Right lobe of liver (tissue), 6 donors: ENCODE measurements at places on chromosomes 11 and 22.

GRCh38 chr11:67309661-67310061 lies 6.3 kb downstream of the SSH3 start:
- no peak for DNase-seq

GRCh38 chr22:50016308-50016987 lies 3.9 kb upstream of the IL17REL start:
- no peak for DNase-seq

DNA sequence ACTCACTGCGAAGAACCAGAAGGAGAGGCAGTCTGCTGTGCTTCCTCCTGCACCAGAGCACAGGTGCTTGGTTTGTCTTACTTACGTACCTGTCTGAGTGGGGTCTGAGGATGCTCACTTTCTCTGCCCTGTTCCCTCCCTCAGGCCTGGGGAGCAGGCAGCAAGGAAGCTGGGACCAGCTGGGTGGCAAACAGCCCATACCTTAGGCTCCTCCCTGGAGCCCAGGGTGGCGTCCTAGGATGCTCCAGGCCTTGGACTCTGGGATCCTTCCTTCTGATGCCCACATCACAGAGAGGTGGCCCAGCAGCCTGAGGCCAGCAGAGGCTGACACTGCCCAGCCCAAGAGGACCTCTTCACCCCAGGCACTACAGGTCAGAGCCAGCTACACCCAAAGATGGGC lies 593.2 kb downstream of the BRD1 start:
- DNase-seq = no peak

GRCh38 chr11:107998761-107999160 lies 9.9 kb upstream of the CUL5 start:
- no peak for DNase-seq

GRCh38 chr11:11672789-11673188 lies 51.0 kb upstream of the GALNT18 start:
- no peak for DNase-seq

DNA sequence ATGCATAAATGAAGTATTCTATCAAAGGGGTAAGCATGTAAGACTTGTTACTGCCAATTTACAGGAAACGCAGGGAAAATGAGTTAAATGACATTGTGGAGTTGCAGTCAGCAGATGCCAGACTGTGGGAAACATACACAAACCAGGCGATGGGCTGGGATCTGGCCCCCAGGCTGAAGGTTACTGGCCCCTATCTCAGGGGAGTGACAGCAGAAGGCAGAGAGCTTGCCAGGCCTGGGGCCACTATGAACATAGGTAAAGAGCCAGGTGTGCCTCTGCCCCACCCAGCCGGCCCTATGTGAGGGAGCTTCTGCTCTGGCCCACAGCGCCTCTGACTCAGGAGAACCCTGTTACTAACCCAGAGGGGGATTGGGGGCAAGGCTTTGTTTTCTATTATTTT lies 26.1 kb upstream of the SLC25A1 start:
- no peak for DNase-seq

DNA sequence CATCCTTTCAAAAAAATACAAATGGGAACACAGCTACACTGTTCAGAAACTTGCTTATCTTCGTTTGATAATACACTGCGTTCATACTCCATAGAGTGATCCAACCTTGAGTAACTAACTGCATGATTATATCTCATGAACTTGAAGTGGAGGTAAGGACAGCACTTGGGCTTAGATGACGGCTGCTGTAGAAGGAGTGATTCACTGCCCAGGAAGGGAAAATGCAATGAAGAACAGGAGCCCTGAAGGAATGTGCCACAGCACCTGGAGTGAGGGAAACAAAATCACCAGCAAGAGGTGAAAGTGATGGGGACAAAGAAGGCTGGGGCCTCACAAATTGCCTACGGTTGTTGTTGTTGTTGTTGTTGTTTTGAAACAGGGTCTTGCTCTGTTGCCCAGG lies 44.1 kb upstream of the SC5D start:
- no peak for DNase-seq

DNA sequence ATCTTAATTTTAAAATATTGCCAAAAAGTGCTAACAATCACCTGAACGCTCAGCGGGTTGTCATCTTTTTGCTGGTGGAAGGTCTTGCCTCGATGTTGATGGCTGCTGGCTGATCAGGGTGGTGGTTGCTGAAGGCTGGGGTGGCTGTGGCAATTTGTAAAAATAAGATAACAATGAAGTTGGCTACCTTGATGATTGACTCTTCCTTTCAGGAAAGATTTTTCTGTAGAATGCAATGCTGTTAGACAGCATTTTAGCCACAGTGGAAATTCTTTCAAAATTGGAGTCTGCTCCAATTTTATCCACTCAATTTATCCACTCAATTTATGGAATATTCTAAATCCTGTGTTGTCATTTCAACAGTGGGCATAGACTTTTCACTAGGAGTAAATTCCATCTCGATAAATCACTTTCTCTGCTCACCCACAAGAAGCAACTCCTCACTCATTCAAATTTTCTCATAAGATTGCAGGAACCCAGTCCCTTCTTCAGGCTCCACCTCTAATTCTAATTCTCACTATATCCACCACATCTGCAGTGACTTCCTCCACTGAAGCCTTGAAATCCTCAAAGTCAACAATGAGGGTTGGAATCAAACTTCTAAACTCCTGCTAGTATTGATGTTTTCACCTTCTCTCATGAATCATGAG lies 78.8 kb downstream of the LINC01488 start:
- no peak for DNase-seq

GRCh38 chr11:132718711-132719671 lies 813.3 kb downstream of the OPCML start:
- DNase-seq = peak; percentile 26
